ENCODE measurements at places on chromosomes 12 and 14. TPM values are rescaled to one million over a fixed set of nuclear protein-coding genes. Genes with fewer than 3 reads are reported as not detected.

DNA sequence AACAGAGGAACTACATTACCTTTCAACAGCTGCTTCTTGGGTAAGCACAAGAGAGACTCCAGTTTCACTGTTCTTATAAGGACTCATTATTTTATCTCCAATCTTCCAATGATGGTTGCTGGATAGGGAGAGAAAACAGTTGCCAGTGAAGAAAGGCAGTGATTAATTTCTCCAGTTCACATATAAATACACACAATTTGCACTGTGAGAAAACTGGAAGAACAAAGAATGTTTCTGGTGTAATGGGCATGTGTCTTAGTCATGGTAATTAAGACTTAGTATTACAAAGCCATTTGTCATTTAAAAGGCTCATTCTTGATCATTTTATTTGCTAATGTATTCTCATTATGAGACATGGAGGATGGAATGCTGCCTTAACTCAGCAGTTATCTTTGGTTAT is 78.0 kb upstream of the FAR2 start:
- DNase-seq = no peak
- H3K27ac ChIP-seq = no peak overlapping the region
- no peak overlapping the region for H3K4me3 ChIP-seq
- H3K4me1 ChIP-seq = peaks cover 1% of the 10 kb centered on the region

DNA sequence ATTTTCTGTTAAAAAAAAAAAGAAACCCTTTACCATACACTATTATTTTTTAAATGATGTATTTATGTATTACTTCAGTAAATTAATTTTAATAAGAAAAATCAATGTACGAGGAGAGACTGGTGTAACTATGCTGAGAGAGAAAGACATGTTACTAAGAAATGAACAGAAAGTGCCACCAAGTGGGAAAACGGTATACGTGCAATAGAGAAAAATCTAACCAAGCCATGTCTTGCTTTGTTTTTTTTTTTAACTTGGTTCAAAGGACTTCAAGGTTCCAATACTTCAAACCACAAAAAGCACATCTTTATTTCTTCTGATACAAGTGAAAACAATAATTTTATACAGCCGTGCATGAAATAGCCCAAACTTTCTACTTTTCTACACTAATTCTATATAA is 22.9 kb downstream of the NDUFA12 start:
- peaks cover 18% of the 10 kb centered on the region for H3K4me1 ChIP-seq
- peaks cover 18% of the 10 kb centered on the region for H3K36me3 ChIP-seq
- no peak for DNase-seq
- no peak overlapping the region for H3K27ac ChIP-seq

OTX2 gene
- not detected for total RNA-seq

GRCh38 chr12:73677520-73678291 is 859.9 kb upstream of the ATXN7L3B start:
- DNase-seq = no peak
- H3K27me3 ChIP-seq = no peaks in the 10 kb centered on the region
- no peaks in the 10 kb centered on the region for H3K4me1 ChIP-seq
- no peaks in the 10 kb centered on the region for H3K36me3 ChIP-seq
- H3K4me3 ChIP-seq = no peak overlapping the region

DNA sequence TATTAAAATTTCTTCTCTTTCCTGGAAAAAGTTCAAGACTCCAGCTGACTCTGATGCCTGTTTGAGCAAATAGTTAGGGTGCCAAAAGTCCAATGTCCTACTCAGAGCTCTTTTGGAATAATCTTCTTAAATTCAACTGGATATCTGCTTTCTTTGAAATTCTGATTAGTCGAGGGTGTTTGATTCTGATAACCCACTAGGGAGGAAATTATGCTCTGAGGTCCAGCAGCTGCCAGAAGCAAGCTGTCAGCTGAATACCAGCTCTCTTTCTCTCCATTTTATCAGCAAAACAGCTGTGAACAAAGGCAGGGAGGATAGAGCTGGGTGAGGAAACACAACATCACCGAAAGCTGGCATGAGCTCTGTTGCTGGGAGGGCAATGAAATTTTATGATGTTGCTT is 141.5 kb downstream of the CAND1 start:
- no peaks in the 10 kb centered on the region for H3K36me3 ChIP-seq
- H3K4me3 ChIP-seq = no peak overlapping the region
- H3K4me1 ChIP-seq = no peaks in the 10 kb centered on the region

DNA sequence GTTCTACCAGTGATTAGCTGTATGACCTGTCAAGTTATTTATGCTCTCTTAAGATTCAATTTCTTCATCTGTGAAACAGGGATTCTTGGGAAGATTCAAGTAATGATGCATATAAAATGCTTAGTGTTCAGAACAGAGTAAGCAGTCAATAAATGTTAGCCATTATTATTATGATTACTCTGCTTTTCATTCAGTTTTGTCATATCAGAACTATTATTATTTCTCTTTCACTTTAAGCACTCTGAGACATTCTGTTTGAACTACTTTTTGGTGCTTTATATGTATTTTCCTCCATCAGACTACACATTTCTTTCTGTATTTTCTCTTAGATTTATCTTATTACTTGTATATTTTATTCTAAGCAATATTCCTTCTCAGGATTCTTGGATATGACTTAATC is 81.2 kb downstream of the CFAP54 start:
- no peak for DNase-seq
- H3K4me1 ChIP-seq = peaks cover 13% of the 10 kb centered on the region
- H3K27ac ChIP-seq = no peak overlapping the region

- no peak overlapping the region for H3K4me3 ChIP-seq
- no peaks in the 10 kb centered on the region for H3K36me3 ChIP-seq
- H3K27ac ChIP-seq = no peak overlapping the region
- no peaks in the 10 kb centered on the region for H3K27me3 ChIP-seq
- H3K4me1 ChIP-seq = peaks cover 30% of the 10 kb centered on the region
Measured at GRCh38 chr14:104749111-104749649, 3.8 kb upstream of the SIVA1 start.

DNA sequence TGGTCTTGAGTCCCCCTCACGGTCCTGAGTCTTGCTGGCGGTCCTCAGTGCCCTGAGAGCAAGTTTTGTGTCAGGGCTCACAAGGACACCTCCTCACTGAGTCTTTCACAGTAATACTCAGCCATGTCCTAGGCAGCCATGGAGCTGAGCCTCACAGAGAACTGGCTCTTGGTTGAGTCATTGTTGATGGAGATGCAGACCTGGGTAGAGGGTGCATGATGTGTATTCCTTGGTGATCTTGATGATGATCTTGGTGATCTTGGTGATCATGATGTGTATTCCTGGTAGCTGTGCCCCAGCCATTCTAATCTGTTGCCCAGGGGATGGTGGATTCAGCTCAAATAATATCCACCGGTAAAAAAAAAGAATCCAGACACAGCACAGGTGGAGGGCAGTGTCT is 495.4 kb downstream of the TMEM121 start:
- H3K36me3 ChIP-seq = peaks cover 10% of the 10 kb centered on the region
- peaks cover 36% of the 10 kb centered on the region for H3K4me1 ChIP-seq
- no peak overlapping the region for H3K27ac ChIP-seq
- H3K27me3 ChIP-seq = peaks cover 7% of the 10 kb centered on the region

AP5M1 gene
- total RNA-seq = 44.3 TPM

GRCh38 chr14:104587641-104588040 is 8.1 kb downstream of the C14orf180 start:
- H3K27ac ChIP-seq = no peak overlapping the region
- no peaks in the 10 kb centered on the region for H3K27me3 ChIP-seq
- DNase-seq = no peak
- H3K4me3 ChIP-seq = no peak overlapping the region
- no peaks in the 10 kb centered on the region for H3K4me1 ChIP-seq

TMCC3 gene
- 1.0 TPM for total RNA-seq

SLC5A8 gene
- not detected for total RNA-seq

DNA sequence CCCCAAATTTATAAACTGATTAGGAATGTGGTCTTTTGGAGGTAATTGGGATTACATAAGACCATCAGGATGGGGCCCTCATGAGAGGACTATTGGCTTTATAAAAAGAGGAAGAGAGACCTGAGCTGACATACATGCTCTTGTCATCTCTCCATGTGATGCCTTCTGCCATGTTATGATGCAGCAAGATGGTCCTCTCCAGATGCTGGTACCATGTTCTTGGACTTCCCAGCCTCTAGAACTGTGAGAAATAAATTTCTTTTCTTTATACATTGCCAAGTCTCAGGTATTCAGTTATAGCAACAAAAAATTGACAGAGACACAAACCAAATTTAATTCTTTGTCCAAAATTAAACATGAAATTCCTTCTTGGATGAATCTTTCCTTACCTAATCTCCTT is 92.9 kb downstream of the EFCAB11 start:
- no peaks in the 10 kb centered on the region for H3K36me3 ChIP-seq
- H3K4me3 ChIP-seq = no peak overlapping the region
- no peak for DNase-seq
- no peaks in the 10 kb centered on the region for H3K4me1 ChIP-seq

DEGS2 gene
- total RNA-seq = 0.25 TPM
